Suppressor macrophage treated with lipopolysaccharide for 4 hours (primary cell): ENCODE measurements at places on chromosomes 5 and 9.
A peak's percentile ranks its signal among the peaks of the same experiment; 100 is the strongest.

DNA sequence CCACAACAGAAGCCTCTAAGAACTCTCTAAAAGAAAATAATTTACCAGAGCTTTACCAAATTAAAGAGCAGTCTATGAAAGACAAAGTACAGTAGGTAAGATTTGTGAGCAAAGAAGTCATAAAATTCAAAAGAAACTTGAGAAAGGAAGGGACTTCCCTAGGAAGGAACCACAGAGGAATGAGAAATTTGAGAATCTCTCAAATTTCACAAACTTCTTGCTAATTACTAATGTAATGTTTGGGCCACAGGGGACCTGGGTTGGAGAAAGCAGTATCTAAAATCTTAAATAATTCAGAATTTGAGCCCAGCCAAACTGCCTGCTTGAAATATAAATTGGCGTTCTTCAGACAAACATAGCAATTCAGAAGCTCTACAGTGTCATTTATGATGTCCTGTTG, 225.0 kb upstream of the PRR16 start:
- DNase-seq: peak; percentile 76

- DNase-seq: no peak
Observed at GRCh38 chr9:127305206-127305837, 40.7 kb downstream of the GARNL3 start.

GRCh38 chr5:168697034-168697720, 118.0 kb upstream of the PANK3 start:
- DNase-seq: no peak

DNA sequence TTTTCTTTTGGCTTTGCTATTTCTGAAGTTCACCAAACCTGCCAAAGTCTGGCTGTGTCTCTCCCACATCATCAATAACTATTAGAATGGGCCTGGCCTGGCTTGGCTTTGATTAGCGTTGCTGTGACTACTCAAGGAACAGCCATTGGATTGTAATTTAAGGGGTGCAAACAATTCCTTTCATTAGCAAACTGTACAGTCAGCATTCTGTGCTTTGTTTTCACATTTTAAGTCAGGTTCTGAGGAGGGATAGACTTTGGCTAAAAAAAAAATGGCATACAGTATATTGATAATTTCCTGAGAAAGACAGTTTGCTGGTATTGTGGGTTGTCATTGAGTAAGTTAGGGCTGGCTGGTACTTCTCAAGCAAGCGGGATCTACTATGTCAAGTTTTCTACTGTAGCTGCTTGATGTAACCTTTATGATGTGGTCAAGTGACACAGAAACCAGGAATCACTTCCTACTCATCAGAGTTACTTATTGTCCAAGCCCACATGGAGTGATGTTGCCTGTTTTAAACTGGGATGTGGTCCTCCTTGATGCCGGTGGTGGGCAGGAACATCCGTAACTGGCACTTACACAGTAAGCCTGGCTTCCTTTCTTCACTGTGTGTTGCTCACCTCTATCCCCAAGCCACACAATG, 161.4 kb downstream of the CD180 start:
- DNase-seq: peak; percentile 32

DNA sequence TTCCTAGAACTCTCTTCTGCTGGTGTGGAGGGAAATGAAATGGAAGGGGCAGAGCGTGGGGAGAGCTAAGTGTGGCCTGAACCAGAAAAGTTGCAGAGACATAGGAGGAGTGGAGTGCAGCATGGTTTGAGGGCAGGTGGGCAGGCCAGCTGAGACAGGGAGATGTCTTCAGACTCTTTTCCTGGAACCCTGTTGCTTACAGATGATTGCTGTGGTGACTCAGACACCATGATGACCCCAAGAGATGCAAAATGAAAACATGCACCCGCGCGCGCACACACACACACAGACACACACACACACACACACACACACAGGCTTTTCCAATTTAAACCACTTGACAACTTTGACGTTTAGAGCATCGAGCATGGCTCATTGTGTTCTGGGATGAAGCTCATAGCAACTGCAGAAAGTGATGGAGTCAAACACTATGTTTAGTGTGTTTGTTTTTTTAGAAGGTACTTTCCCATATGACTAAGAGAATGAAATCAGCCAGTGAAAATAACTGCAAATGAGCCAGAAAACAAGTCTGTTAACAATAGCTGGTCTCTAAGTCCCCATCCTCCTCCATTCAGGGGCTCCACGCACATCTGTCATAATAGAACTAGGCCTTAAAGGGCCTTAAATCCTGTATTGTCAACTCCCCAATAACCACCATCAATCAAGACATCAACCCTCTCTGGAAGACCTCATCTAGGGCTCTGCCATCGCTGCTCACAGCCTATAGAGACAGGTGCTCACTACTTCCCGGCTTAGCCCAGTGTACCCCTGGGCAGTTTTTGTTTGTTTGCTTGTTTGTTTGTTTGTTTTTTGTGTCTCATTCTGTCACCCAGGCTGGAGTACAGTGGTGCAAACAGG, 9.6 kb downstream of the TMOD1 start:
- peak; percentile 37 for DNase-seq

- DNase-seq: no peak
Observed at GRCh38 chr5:2653991-2654390, 97.5 kb downstream of the IRX2 start.

DNA sequence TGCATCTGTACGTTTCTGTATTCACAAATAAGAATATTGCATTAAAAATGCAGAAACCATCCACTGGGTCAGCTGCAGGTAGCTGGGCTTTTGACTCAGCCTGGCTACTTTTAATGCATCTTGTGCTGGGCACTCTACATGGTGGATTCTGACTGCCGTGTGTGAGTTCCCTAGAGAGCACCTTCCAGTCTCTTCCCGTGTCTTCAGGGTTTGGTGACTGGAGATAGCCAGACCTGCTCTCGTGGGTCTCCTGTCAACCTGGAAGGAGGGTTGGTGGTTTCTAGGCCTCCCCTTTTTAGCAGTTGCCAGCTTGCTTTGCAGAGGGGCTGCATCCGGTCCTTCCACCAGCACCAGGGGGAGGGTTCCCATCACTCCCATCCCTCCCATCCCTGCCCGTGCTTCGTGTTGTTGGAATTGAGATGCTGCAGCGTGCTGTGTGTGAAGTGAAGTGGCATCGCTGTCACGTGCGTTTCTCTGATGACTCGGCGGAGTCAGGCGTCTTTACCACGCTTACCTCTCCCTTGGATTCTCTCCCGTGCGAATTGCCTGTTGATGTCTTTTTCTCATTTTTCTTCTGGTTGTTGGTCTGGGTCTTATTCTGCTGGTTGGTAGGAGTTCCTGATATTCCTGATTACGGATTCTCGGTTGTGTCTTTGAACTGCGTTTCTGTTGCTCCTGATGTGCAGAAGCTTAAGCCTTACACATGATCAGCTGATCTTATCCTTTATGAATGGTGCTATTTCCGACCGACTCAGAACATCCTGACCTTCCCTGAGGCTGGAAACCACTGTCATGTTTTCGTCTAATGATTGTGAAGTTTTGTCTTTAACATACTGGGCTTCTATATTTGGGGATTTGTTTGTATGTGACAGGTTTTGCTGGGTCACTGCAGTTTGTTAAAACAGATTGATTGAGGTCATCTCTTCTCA, 16.9 kb downstream of the FBXW5 start:
- peak; percentile 42 for DNase-seq

- no peak for DNase-seq
Observed at GRCh38 chr5:56506211-56506965, 273.3 kb upstream of the ANKRD55 start.

- DNase-seq: peak; percentile 78
Observed at GRCh38 chr5:142846406-142846805, 76.2 kb downstream of the ARHGAP26 start.

- DNase-seq: no peak
Observed at GRCh38 chr9:127846443-127847177, 7.8 kb downstream of the ENG start.

DNA sequence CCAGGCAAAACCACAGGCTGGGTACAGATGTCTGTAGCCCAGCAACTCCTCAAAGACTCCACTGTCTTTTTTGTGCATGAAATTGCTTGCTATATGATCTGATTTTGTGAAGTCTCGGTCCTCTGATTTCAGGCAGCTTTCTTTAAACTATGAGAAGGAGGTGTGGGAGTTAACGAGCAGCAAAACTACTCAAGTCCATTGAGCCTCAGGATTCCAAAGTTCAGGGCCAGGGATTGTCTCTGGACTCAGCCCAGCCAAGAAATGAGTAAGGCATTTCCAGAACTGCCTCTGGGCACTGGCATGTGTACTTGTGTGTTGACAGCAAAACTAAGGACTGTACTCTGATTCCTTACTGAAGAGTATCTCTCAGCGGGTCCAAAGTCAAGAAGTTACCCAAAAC, 53.4 kb upstream of the GLIS3 start:
- DNase-seq: no peak

DNA sequence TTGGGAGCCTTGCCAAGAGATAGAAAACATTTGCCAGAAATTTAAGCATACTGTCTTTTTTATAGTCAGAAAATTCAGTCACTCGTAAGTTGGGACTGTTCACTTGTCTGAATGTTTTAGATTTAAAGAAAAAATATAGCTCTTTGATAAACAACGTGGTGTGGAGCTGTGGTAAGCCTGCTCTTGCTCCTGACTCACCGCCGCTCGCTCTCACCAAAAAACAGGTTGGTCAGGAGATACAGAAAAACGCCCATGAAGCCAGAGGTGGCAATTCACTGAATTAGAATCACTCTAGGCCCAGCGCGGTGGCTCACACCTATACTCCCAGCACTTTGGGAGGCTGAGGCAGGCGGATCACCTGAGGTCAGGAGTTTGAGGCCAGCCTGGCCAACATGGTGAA, 6.2 kb downstream of the LNPEP start:
- no peak for DNase-seq

GRCh38 chr5:76449606-76450005, 46.5 kb downstream of the IQGAP2 start:
- no peak for DNase-seq

- DNase-seq: no peak
Observed at GRCh38 chr9:96031366-96031824, 155.9 kb downstream of the ERCC6L2 start.

GRCh38 chr9:118596374-118597015, 772.7 kb downstream of the BRINP1 start:
- DNase-seq: no peak
